NCI-H1694 (cell line): ENCODE measurements at places on chromosomes 6 and 20.

GRCh38 chr20:25205277-25206062, 10.0 kb downstream of the ENTPD6 start:
- DNase-seq = no peak

- DNase-seq = no peak
These were observed 52.2 kb downstream of the GFRAL start for GRCh38 chr6:55379471-55379870.

- no peak for DNase-seq
These were observed 48.2 kb downstream of the MRPL14 start for GRCh38 chr6:44078827-44079671.

- no peak for DNase-seq
These were observed 341.4 kb downstream of the PLCB1 start for GRCh38 chr20:8473459-8473858.

DNA sequence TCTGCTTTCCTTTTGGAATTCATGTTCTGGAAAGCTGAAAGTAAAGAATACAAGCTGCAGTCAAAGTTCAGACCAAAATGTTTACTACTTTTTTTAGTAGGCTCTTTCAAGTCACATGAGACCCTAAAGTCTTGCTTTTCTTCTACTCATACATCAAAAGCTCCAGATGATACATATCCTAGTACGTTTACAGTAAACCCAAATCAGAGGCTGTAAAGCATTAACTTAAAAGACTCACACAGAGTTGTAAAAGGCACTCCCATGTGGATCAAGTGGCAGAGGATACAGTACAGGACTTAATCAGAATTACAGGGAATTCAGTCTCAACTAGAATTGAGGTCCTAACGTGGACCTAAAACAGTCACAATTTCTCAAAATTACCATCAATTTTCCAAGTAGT, 40.7 kb downstream of the STK38 start:
- DNase-seq = no peak

DNA sequence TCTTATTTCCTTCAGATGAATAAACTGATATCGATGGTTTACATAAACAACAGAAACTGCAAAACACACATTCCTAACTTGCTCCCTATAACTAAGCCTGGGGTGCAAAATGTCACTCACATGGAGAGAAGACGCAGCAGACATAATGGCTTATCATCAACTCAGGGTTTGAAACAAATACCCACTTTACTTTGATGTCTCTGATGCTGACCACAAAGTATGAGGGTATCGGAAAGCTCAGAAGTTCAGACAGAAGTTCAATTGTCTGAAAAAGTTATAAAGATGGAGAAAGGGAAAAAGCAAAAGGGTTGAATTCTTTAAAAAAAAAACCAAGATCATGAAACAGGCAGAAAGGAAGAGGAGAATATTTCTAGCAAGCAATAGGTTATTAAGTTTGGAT, 102.7 kb downstream of the FOXC1 start:
- no peak for DNase-seq

GRCh38 chr20:25750220-25750764, 53.6 kb upstream of the ZNF337 start:
- DNase-seq = no peak

- DNase-seq = no peak
These were observed 8.2 kb downstream of the SPDEF start for GRCh38 chr6:34547701-34548644.

DNA sequence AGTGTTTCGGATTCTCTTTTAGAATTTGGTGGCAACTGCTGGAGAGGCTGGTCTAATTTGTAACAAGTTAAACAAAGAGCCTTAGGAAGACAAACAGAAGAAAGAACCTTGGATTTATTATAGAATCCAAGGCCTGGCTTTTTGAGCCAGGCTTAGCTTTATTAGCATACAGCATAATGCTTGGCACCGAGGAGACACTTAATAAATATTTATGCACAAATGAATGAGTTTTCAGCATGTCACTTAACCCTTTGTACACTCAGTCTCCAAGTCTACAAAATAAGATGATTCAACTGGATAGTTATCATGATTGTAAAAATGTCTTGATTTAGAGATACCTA, 38.2 kb upstream of the AFDN start:
- DNase-seq = no peak

- DNase-seq = no peak
These were observed 8.4 kb upstream of the NR2E1 start for GRCh38 chr6:108157234-108157980.

DNA sequence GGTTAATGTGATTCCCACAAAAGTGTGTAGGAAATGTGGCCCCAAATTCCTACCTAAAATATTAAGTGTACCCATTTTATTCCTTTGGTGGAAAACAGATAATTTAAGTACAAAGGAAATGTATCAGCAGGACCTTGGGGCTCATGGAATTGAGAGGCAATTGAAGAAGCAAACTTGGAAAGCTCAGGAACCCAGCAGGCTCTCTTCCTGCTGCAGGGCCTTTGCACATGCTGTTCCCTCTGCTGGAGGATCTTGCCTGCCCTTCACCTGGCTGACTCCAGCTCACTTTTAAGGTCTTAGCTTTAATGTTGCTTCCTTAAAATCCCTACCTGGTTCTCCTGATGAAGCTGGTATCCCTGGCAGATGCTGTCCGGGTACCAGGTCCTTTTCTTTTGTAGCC, 9.8 kb upstream of the BLCAP start:
- DNase-seq = no peak

DNA sequence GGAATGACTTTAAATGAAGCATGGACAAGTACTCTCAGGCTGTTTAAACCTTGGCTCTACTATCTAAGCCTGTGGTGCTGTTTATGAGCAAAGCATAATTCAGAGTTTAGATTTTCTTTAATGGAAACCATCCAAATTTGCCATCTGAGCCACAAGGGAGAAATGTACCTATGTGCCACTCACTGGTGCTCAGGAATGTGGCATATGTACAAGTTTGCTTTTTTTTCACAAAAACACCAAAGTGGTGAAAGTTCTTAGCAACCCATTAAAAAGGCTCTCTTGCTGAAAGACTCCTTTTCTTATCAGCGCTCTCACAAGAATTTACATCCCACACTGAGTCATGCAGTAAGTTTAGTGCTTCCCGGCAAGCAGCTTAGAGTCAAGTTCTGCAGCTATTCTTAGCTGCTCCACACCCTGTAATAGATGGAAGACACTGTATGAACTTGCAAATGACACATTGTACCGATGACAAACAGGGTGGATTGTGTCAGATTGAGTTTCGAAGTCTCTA, 57.3 kb upstream of the MLIP start:
- DNase-seq = no peak

- peak; percentile 30 for DNase-seq
These were observed 128.4 kb upstream of the SGK1 start for GRCh38 chr6:134446218-134446848.

DNA sequence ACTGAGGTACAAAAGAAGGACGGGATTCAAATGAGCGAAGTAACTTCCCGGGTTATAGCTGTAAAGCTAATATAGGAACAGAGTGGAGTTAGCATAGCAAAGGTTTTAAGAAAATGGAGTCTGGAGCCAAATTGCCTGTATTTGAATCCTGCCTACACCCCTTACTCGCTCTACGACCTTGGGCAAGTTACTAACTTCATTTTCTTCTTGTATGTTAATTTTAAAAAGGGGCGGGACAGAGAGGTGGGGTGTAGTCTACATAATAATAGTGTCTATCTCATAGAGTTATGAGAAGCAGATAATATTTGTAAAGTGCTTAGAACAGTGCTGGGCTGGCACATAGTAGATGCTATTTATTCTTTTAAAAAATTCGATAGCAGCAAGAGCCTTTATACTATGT, 705 bp downstream of the ZSCAN23 start:
- no peak for DNase-seq

GRCh38 chr6:139905404-139906052, 531.1 kb upstream of the CITED2 start:
- no peak for DNase-seq

DNA sequence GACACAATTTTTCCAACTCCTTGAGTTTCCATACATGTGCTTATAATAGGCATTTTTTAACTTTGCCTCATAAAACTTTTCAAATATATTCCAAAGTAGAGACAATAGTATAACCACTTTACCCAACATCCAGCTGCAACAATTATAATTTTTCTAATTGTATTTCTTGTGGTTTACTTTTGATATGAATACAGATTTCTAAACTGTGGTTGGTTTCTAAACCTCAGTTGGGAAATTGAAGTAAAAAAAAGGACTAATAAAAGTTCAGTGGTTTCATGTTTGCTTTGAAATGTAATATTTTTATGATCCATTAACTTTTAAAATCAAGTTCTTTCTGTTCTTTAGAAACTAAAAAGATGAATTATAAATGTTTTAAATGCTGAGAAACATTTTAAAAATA, 40.0 kb downstream of the FRK start:
- DNase-seq = no peak

- no peak for DNase-seq
These were observed 37.6 kb downstream of the ZMYND8 start for GRCh38 chr20:47318586-47319516.

DNA sequence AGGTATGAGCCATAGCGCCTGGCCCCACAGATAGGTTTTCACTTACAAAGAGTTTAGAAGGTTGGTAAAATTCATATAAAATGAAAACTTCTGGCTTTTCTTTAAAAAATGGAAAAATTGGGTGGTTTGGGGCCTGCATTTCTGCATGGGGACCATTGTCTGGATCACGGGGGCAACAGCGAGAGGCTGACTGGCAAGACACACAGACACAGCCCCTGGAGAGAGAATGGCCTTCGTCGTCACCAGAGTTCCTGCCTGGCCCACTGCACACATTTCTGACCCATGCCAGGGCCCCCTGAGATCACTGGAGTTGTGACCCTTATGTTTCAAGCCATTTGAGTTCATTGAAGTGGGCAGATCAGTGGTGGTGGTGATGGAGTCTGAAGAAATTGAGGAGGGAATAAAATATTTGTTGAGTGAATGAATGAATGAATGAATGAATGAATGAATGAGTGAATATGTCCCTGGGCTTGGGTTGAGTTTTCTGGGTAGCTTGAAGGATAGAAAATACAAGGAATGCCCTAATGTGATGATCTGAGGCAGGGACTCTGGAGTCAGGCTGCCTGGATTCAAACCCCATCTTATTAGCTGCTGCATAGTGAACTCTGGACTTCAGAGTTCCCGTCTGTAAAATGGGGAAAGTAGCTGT, 173.8 kb downstream of the ZFP64 start:
- DNase-seq = no peak

GRCh38 chr20:44135012-44135412, 52.0 kb downstream of the JPH2 start:
- DNase-seq = no peak

DNA sequence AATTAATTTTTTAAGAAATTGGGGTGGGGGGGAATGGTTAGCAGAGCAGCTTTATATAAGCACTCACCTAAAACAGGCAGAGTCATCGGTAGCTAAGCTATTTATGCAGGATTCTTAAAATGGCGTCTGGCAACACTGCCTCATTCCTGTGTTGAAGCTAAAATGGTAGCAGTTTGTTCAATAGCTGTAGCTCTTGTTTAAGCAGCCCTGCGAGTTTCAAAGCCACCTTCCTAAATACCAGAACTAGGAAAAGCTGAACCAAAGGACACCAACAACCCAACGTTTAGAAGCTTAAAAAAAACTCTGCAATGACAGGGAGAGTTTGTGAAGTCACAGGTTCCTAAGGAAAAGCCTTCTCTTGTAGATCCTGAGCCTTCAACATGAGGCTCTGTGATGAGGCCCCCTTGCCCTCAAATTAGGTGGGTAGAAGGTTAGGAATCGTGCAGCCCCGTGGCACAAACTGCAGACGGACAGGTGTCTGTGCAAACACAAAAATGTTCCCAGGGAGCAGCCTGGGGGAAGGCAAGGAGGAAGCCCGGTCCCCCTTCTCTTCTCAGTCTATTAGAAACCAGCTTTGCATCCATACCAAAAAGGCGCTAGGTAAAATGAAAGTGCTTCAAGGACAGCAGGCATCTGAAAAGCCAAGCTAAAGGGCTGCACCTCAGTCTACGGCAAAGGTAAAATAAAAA, 4.7 kb downstream of the ZMYND8 start:
- no peak for DNase-seq

- no peak for DNase-seq
These were observed 585.7 kb upstream of the MARCKS start for GRCh38 chr6:113271437-113271836.

- DNase-seq = no peak
These were observed 13.4 kb downstream of the EPB41L2 start for GRCh38 chr6:131049608-131050007.

- no peak for DNase-seq
These were observed 261.4 kb upstream of the JARID2 start for GRCh38 chr6:14984519-14984853.

GRCh38 chr20:40757087-40757486, 68.1 kb upstream of the MAFB start:
- no peak for DNase-seq

DNA sequence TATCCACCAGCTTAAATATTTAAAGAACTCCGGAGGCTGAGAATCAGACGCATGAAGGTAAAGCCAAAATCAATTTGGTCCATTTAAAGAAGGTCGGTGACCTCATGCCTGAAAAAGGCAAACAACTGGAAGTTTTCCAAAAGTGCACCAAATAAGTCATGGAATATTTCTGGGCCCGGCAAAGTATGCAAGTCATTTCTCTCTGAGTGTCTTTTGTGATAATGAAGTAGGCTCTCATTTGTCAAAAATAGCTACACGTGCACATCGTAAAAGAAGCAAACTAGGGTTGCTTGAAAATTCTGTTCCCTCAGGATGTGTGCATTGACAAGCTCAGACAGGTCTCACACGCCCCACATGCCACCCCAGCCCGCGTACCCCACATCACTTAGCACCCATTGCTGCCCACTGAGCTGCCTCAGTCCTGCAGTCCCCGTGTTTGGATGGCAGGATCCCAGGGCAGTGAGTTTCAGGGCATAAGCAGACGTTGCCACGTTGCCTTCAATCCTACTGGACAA, 20.5 kb upstream of the PYGB start:
- DNase-seq = no peak

GRCh38 chr6:47853766-47854165, 71.9 kb downstream of the OPN5 start:
- no peak for DNase-seq

- no peak for DNase-seq
These were observed 80.0 kb upstream of the RPS6KA2 start for GRCh38 chr6:166707045-166707444.

DNA sequence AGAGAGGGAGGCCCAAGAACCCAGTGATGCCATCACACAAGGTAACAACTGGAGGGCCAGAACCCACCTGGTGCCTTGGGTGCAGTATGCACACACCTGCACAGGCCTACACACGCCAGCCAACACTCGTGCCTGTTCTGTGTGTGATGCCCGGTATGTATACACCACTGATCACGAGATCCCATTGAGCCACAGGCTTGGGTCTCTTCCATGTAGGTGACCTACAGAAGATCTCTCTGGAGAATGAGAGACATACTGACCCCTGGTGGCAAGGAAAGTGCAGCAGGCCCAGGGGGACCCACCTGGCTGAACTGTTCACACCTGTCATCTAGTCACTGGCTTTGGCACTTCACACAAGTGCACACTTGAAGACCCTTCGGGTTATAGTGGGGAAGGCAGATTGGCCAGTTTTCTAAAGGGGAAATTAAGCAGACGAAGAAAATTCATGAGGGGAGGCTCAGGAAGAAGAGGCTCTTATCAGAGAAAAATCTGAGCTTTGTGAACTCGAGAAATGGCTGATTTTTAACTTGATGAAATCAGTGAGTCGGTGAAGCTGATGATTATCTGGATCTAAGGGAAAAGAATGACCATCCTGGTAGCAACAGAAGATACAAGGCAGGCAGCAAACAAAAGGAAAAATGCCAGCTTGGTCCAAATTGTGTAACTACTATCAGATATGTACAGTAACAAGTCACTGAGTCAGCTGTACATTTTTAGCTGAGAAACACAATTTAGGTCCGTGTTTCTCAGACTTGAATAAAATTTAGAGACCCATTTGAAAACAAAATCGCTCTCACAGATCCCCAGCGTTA, 69.1 kb upstream of the PBOV1 start:
- peak; percentile 4 for DNase-seq
